ENCODE measurements at places on chromosomes 2 and 18.

GRCh38 chr2:119488245-119489214 lies 35.8 kb downstream of the SCTR start:
- DNase-seq, result no peak

GRCh38 chr2:163028807-163029206 lies 190.2 kb upstream of the KCNH7 start:
- no peak for DNase-seq

DNA sequence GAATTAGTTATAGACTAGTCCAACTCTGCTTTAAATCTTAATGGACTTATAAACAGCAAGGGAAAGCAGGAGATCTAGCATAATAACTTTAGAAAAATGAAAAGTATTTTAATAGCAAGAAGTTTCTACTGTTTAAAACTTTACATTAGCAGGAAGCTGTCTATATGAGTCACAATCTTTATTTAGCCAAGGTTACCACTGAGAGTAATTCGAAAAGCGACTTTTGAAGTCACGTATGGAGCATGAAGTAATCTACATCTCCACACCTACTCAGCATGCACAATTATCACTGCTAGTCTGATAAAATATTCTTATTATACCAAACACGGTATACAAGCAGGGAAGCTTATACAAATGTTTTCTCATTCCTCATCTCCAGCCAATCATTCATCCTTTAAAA lies 515.4 kb upstream of the SOX11 start:
- no peak for DNase-seq

DNA sequence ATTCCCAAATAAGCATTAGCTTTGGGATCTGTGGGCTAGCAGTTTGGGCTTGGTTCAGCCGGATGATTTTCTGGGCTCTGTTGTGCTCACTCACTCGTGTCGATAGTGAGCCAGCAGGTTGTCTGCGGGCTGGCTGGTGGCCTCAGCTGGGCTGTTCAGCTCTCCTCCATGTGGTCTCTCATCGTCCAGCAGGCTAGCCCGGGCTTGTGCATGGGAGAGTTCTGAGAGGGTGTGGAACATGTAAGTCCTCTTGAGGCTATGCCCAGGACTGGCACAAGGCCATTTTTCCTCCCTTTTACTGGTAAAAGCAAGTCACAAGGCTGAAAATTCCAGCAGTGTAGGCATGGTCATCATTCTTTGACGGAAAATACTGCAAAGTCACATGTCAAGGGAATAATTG lies 38.5 kb downstream of the NTSR2 start:
- no peak for DNase-seq

DNA sequence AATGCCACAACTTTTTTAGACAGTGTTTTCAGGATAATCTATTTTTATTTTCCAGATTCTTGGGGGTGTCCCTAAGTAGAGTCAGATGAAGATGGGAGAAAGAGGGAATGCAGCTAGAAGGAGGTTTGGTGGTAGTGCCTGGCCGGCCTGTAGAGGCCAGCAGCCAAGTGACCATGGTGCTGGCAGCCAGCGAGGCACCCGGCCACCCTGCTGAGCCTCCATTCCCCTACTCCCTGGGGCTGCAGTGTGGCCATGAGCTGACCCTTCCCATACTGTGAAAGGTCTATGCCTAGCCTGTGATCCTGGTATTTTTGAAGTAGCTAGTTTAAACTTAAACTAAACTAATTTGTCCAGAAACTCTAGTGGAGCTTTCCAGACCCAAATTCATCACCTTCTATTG lies 268.6 kb downstream of the CYRIA start:
- DNase-seq, result no peak

DNA sequence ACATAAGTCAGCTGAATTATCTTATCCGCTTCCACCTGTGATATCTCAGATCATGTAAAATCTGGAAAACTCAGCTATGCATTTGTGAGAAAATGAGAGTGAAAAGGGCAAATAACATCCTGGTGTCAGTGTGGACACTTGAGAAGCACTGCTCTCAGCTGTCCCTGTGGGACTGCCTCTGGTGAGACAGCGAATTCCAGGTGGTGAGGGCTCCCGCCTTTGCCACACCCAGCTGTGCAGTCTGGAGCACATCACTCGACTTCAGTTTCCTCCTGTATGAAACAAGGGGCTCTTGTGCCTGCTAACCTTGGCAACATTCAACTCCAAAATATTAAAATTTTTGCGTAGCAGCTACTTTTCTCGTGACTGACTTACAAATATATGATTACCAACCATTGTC lies 194.9 kb upstream of the BOD1L2 start:
- no peak for DNase-seq

DNA sequence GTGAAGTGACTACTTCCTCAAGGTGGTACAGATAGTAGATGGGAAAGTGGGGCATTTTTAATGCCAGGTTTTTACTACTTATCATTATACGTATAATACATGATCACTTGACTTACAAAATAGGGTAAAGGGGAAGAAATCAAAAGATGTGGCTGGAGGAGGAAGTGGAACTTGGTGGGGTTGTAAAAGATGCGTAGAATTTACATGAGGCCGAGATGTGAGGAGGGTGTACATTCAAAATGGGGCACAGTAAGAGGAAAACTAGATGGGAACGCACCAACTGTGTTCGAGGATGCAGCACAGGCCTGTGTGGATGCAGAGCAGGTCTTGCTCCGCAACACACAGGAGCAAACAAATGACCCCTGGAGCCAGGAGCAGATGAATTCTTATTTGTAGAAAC lies 403.3 kb downstream of the TXNL1 start:
- DNase-seq, result no peak

DNA sequence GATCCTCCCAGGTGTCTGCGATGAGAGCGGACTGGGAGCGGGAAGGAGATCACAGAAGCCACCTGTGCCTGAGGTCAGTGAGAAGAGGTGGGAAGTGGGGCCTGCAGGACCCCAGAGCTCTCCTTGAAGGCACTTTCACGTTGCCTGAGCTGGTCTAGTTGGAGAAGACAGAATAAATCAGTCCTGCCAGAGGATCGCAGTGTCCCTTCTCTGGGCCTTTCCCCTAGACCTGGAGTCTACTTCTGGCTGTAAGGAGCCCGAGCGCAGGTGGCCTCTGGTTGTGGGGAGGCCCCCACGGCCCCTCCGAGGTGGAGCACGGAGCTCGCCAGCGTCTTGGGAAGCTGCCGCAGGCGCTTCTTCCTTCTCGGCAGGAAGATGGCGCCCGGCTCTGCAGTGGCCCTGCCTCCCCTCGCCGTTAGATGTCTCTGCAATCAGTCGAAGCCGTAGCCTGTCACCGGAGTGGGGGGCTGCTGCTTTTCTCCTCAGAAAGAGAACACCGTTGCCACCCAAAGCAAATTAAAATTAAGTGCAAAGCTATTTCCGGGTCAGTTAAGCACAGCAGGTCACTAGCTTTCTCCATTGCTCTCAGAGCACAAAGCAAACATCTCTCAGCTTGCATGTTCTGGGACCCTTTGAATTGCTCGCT lies 212.0 kb upstream of the MYT1L start:
- no peak for DNase-seq

DNA sequence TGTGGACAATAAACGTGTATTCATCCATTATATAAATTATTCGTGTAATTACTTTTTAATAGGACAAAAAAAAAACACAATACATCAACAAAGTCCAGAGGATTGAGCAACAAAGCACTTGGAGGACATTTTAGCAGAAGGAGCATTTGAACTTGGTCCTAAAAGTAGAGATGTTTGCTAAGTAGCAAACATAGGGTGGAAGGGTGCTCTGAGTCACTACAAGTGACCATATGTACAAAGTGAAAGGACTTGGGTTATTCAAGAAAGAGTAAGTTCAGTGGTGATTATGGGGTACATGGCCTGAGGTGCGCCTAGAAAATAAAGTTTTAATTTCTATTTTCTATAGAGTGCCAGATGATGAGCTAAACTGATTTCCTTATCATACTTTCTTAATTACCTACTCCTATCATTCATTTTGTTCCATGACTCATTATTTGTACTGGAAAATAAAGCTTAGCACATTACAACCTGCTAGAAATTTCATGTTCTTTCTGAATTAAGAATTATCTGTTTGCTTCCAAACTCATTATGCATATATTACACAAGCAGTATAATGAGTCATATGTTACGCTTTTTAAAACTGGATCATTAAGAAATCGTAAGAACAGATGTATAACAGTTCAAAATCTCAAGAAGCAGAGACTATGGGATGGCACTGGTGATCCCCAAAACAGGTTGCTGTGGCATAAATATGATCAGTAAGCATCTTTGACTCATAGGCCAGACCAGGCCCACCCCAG lies 13.1 kb upstream of the PPP1R1C start:
- no peak for DNase-seq

All from uterus (tissue), 4 donors.